ENCODE measurements at places on chromosomes 1 and 21.

DNA sequence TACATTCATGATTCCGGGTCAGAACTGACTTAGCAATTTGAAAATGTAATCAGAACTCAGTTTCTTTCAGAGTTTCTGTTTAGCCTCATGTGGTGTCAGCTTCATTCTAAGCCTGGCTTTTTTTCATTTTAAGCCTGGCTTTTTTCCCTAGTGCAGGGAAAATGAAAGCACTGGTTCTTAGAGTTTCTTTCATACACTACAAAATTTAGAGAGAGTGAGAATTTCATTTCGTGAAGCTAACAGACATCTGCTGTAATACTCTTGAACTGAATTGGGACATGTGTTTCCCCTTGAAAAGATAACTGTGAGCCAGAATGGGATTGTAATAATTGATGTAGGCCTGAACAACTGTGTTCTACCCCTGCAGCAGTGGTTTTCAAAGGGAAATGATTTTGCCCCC lies 95.3 kb upstream of the KIAA0040 start:
- no peak for DNase-seq

DNA sequence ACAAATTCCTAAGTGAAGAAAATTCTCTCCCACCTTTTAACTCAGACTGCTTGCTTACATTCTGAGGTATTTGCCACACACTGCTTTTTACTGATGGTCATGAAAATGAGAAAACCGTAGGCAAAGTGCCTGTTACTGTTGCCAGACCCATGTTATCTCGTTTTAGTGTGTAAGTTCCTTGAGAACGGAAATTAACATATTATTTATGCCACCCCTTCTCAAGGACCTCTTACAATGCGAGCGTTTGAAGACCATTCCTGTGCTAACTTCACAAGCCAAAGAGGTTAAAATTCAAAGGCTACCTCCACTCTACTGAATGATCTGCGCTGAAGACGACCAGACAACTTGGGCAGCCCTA lies 509 bp downstream of the NVL start:
- DNase-seq: no peak

DNA sequence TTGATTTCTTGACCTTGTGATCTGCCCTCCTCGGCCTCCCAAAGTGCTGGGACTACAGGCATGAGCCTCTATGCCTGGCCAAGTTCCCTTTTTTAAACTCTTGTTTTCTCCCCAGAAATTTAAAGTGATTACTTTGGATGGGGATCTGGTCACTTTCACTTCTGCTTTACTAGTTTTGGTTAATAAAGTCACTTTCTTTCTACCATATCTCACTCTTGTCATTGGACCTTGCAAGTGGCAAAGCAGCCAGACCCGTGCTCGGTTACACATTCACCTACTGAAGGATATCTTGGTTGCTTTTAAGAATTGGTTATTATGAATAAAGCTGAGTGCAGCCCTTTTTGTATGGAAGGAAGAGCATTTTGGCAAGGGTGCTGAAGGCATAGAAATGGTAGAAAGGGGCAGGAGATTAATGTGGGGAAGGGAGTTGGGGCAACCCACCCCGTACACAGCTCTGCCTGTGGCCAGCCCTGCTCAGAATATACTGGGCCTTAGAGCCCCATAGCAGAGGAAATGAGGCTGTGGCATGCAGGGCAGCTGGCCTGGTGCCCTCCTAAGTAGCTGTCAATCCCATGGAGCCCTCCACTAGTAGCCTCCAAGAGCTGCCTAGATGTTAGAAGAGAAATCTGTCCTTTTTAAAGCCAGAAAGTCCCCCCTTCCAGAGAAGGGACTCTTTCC lies 40.7 kb downstream of the CD2 start:
- no peak for DNase-seq

DNA sequence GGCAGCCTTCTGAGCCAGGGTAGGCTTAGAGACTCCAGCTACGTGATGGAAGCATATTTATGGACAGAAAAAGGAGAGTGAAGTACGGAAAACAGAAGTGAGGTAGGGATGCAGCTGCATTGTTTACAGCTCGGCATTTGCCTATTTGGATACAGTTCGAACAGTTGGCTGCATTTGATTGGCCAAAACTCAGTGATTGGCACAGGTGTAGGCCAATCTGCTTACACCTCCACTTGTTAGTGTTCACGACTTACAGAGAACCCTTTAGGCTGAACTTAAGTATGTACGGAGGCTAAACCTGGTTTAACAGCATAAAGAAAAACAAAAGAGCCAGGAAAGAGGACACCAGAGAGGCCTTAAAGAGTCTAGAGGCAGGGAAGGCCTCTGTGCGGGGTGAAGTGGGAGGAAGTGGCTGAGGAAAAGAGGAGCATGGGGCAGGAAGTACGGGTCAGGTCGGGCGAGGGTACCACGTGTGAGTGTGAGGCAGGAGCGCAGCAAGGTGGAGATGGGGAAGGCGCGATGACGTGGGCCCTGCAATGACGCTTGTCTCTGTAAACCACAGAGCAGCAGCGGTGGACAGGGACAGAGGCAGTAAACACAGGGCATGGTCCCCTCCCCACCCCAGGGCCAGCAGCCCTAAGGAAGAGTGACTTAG lies 32.0 kb downstream of the RSPH1 start:
- peak; percentile 28 for DNase-seq

GRCh38 chr1:47755101-47755990 lies 241.8 kb downstream of the TRABD2B start:
- peak; percentile 6 for DNase-seq

- no peak for DNase-seq
These were observed 133.9 kb upstream of the CD34 start for GRCh38 chr1:208044589-208045462.

DNA sequence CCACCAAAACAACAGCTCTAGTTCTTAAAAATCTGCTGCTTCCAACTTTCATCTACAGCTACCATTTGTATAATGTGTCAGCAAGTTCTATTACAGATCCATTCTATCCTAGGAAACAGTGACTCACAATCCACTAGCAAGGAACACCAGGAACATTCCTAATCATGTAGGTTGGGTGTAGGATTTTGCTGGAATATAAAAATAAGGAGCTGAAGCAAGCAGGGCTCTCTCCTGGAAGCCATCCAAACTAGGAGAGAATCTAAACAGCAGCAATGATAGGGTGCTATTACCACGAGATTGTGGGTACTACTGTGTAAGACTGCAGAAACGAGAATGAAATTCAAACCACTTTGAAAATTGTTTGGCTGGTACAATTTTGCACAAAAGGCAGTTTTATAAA lies 135.0 kb downstream of the PTPN14 start:
- DNase-seq: peak; percentile 87

DNA sequence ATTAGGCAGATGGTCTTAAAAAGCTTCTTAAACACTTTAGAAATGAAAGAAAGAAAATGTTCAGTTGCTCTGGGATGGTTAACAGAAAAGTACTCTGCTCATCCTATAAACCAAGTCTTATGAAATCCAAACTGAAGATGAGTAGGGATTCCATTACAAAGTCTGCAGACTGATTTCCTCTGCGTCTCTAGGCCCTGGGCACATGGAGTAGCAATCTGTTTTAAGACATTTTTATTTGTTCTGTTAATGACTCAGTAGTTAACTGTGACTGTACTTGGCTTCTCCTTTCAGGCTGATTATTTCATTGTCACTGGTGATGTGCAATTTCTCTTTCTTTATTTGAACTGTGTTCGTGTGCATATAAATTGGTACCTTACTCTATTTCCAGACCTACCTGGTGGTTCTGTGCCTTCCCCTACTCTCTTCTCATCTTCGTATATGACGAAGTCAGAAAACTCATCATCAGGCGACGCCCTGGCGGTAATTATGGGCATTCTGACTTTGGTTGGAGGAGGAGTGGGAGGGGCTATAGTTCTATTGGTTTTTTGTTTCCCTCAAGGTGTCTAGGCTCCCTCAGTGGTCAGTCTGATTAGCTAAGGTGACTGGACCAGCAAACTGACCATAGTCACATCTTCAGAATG lies 30.6 kb downstream of the ATP1A1 start:
- no peak for DNase-seq

DNA sequence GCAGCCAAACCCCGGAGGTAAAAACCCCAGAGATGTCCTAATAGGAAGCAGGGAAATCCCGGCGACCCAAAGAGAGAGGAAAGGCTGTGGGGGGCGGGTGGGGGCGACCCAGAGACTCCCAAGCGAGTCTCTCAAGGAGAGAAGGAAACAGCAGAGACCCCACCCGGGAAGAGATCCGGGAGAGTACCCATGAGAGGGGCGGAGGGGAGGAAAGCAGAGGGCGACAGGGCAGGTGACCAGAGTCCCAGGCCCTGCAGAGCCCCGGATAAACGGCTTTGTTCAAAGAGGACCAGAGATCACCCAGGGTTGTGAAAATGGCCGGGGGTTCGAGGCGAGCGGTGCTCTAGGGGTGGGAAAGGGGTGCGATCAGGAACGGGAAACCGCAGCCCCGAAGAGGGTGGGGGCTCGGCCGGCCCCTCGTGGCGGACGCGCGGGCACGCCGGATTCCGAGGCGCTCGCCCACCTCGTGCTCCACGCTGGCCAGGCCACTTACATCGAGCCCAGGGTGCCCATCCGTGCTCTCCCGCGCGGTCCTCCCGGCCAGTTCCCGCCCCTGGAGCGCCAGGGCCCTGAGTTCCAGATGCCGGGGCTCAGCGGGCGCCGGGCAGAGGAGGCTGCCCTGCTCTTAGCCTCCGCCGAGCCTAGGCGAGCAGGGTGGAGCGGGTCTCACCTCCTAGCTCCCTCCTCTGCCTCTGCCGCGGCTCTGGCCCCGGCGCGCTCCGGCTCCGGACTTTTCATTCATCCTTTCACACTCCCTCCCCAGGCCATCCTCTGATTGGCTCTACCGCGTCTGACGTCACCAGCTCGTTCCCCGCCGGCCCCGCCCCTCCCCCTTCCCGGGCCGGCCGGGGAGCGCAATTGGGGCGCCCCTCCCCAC lies 52.3 kb downstream of the RHBG start:
- DNase-seq: peak; percentile 54

DNA sequence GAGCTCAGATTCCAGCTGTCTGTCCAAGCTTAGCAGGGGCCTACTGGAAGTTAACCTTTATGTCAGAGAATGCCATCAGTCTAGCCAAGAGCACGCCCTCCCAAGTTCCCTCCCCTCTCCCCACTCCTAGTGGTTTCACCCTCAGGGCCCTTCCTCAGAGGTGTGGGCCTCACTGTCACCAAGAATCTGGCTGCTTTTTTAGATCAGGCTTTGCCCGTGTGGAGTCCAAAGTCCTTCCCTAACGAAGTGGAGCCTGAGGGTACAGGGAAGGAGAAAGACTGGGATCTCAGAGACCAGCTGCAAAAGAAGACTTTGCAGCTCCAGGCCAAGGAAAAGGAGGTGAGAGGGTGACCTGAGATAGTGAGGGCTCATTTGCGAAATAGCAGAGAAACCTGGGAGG lies 4.1 kb downstream of the C1orf74 start:
- DNase-seq: no peak

DNA sequence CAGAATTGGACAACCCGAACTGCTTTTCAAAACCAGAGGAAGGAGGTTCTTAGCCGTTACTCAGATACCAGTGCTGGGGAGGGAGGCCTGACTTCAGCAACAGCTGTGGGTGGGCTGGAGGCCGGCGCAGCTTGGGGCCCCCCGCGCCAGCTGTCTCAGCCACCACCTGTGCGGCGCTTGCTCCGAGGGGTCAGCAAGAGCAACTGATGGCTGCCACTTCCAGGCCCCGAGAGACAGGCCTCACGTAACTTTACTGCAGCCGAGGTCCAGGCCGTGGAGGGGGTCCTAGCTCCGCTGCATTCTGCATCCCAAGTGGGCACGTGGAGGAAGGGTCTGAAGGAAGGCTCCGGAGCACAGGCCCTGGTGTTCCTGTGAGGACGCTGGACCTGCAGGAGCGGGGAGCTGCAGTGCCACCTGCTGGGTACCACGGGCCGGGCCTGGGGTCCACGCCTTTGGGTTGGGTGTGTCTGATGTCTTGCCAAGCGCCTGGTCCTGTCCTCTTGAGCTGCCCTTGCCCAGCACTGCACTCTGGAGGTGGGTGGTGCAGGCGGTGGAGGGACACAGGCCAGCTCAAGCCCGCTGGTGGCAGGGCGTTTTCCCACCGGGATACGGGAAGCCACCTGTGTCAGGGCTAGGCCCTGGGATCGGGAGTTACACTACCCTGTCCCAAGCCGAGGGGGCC lies 9.8 kb downstream of the THAP3 start:
- DNase-seq: peak; percentile 23

GRCh38 chr1:208933984-208934525 lies 649.5 kb upstream of the CAMK1G start:
- no peak for DNase-seq

DNA sequence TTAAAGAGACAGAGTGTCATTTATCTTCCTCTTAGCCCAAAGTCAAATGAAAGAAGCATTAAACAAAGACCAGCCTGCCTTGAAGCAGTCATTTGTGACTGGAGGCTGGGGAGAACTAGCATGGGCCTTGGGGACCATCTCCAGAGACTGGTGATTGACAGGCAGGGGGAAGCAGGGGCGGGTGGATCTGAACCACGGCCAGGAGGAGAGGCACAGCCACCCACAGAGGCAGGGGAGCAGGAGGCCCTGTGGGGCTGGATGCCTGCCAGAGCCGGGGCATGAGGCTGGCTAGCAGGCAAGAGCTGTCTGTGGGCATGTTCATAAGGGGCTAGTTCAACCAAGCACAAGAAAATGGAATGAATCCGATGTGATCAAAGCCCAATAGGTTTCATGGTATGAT lies 73.9 kb downstream of the PLXNA2 start:
- peak; percentile 29 for DNase-seq

DNA sequence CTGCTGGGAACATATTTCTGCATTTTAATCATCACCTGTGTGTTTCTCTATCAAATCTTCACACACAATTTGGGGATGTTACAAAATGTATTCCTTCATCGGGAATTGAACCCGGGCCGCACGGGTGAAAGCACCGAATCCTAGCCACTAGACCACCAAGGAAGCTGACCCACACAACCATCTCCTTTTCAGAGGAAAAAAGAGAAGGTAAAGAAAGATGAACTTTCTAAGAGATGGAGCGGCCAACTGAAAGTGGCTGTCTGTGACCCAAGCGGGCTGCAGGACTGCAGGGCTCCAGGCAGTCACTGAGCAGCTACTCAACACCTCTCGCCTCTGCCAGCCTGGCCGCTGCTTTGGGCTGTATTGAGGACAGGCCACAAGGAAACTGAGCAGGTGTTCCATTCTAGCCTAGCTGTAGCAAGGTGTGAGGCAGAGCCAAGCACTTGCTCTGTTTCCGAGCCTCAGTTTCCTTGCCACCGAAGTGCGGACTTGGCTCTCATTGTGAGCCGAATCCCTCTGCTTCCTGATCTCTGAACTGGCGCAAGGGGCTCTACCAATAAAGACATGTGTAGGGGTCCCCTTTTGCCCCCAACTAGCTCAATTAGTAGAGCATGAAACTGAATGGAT lies 156.9 kb upstream of the NBPF11 start:
- no peak for DNase-seq

DNA sequence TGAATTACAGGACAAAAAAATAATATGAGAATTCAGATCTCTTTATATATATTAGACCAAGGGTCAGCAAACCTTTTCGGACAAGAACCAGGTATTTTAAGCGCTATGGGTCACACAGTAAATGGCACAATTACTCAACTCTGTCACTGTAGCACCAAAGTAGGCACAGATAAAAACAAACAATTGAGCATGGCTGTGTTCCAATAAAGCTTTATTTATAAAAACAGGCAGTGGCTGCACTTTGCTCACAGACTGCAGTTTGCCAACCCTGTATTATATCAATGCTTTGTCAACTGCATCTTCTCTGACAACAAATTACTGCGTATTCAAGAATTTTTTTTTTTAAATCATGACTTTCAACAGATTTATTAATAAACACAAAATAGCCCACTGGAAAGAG lies 29.8 kb downstream of the EDEM3 start:
- DNase-seq: no peak

All from LHCN-M2 (cell line).